LNCaP clone FGC (cell line): ENCODE measurements at places on chromosomes 2 and 18.

GRCh38 chr2:190340369-190340768 lies 3.0 kb upstream of the INPP1 start:
- no peak for DNase-seq

GRCh38 chr18:32469190-32469651 lies 1.5 kb downstream of the GAREM1 start:
- DNase-seq: no peak

DNA sequence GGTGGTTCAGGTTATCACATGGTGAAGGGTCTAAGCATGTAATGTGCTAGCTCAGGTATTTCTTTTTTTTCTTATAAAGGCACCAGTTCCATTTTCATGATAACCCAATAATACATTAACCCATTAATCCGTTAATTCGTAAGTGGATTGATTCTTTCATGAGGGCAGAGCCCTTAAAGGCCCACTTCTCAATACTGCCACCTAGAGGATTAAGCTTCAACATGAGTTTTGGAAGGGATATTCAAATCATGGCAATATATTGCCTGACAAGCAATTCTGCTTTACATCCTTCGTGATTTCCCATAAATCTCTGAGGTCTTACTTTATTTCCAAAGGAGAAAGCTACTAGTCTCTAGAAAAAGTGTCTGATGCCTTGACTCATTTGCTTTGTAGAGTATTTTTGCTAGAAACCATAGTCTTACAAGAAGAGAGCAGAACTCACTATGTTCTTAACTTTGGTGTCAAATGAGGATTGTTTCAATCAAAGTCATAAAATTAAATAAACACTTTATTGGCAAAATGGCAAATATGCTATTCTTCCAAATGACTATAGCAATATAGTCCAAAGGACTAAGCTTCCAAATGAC lies 271.3 kb downstream of the KCNS3 start:
- DNase-seq: peak; percentile 34

DNA sequence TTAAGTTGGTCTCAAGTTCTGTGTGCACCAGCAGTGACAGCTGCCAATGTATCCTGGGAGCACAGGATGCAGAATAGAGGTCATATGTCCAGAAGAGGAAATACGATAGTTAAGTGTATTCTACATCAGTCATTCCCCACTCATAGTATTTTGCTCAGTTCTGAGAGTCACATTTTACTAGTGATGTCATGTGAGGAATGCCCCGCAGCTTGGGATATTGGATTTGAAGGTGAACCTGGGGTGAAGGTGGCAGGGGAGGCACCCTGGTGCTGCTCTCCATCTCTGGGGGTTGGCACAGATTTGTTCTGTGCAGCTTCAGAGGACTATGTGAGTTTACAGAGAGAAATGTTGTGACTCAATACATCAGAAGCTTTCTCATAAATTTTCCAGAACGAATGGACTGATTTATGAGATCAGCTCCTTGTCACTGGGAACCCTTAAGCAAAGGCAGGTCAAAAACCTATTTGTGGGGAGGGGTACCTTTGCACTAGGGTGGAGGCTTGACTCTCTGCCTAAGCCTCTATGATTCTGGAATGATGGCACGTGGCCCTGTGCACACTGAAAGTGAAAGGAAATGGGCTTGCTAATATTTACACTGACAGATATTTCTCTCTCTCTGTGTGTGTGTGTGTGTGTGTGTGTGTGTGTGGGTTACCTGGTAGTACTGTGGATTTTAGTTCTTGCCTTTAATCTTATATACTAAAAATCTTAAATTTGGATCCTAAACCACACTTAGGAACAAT lies 95.9 kb downstream of the NEB start:
- no peak for DNase-seq

- no peak for DNase-seq
Observed at GRCh38 chr2:102001767-102002142, 10.0 kb downstream of the IL1R2 start.

DNA sequence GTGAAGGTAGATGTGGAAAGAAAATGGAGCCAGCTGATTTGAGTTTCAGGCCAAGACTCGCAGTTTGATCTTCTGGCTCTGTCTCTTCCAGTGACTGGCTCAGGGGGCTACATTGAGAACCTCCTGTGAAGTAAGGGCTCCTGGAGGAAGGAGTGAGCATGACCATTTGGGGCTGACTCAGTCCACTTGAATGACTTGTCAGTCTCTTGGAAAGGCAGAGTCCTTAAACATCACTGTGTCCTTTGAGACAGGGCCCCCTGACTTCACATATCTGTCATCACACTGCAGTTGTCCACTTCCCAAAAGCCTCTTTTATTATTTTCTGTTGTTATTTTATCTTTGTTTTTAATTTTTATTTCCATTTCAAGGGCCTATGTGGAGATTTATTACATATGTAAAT lies 204.6 kb upstream of the APCDD1 start:
- DNase-seq: no peak

DNA sequence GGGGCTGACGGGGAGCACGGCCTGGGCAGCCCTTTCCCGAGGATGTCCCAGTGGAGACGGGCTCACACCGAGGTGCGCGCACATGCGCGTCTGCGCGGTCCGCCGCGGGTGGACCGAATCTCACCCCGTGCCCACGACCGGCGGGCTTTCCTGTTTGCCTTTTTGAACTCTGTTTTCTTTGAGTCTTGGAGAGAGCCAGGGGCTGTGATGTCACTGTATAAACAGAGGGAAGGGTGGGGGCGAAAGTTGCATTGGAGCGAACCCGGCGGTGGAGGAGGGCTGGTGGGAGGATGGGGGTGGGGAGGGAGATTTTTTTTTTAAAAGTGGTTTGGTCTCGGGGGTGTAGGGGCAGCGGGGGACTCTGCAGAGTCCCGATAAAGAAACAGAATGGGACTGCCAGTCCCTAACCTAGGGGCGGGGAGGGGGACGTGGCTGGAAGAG lies 141.2 kb upstream of the CTAGE1 start:
- DNase-seq: no peak
